Right renal cortex interstitium (tissue), 3 donors: ENCODE measurements at places on chromosomes 3 and 15. TPM values are rescaled to one million over a fixed set of nuclear protein-coding genes. Genes with fewer than 3 reads are reported as not detected.

FBXO40 gene
- polyA plus RNA-seq = 0.06 TPM

GTF2A2 gene
- 136 TPM for polyA plus RNA-seq

WDR93 gene
- 3.0 TPM for polyA plus RNA-seq

GRCh38 chr3:169149349-169149890 lies 514.1 kb downstream of the MECOM start:
- DNase-seq = no peak

DNA sequence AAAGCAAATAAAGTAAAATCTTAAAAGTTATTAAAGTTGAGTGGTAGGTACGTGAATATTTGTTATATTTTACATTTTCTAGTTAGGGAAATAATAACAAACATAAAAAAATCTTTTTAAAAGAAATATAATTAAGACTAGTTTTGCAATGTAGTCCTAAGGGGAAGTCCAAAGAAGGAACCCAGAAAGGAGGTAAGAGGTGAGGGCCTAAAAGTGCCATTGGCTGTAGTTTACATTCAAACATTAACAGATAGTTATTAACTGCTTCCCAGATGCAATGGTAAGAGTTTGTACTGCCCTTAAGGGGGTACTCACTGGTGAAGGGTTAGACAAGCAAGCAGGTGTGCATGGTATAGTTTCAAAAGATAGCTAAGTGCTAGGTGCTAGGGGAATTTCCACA lies 79.2 kb downstream of the B3GALNT1 start:
- no peak for DNase-seq

GRCh38 chr15:74167891-74168331 lies 5.6 kb upstream of the ISLR start:
- no peak for DNase-seq

DNA sequence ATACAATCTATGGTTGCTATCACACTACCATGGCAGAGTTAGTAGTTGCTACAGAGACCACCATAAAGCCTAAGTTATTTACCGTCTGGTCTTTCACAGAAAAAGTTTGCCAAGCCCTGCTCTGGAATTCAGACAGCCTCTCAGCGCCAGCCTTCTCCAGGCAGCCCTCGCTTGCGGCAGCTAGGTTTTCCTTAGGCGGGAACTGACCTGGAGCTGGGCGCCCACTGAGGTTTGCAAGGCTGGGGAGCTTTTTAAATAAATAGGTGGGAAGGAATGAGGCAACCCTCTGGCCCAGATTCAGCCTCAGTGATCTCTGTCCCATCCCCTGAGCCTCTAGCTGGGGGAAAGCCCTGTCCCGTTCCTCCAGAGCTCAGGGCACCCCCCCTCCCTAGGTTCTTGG lies 1.2 kb downstream of the CTSH start:
- DNase-seq = no peak
